ENCODE measurements at places on chromosomes 7 and 10. TPM values are rescaled to one million over a fixed set of nuclear protein-coding genes. Genes with fewer than 3 reads are reported as not detected.

Gene MICALL2
- total RNA-seq, result 28.0 TPM

Gene MAP3K8
- 1.7 TPM for total RNA-seq

- no peaks in the 10 kb centered on the region for H3K27me3 ChIP-seq
- H3K36me3 ChIP-seq, result no peaks in the 10 kb centered on the region
- H3K4me1 ChIP-seq, result peaks cover 3% of the 10 kb centered on the region
Observed at GRCh38 chr10:36779238-36779846, 346.1 kb upstream of the ANKRD30A start.

- DNase-seq, result no peak
- H3K27me3 ChIP-seq, result peaks cover 30% of the 10 kb centered on the region
- peaks cover 10% of the 10 kb centered on the region for H3K36me3 ChIP-seq
- H3K4me3 ChIP-seq, result peak overlapping the region; percentile 94
- peaks cover 61% of the 10 kb centered on the region for H3K4me1 ChIP-seq
- peak overlapping the region; percentile 86 for H3K27ac ChIP-seq
Observed at GRCh38 chr10:44960482-44961229, 1.1 kb downstream of the RASSF4 start.

DNA sequence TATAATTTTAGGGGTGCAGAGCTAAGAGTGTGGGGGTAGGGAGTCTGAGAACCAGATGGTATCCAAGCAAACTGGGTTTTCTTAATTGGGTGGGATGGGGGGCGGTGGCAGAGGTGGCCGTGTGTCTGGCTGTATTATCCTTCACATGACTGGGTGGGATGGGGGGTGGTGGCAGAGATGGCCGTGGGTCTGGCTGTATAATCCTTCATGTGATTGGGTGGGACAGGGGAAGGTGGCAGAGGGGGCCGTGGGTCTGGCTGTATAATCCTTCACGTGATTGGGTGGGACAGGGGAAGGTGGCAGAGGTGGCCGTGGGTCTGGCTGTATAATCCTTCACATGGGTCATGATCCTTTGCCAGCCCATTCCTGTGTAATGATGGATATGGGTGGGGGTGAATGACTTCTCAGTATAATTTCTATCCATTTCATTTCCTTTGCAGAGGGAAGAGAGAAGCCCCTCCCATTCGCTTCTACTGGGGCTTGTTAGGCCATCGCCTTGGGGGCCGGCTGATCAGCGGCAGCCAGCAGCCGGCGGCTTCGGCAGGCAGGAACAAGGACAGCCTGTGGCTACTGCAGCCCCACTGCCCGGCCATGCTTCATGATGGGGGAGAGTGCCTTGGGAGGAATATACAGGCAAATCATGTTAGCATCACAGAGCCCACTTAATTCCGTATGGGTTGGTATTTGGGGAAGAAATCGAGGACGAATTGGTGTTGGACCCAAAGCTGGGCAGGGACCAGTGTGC, 179.6 kb upstream of the MKI67 start:
- H3K27me3 ChIP-seq, result no peaks in the 10 kb centered on the region
- no peak overlapping the region for H3K4me3 ChIP-seq
- H3K27ac ChIP-seq, result no peak overlapping the region
- peaks cover 12% of the 10 kb centered on the region for H3K36me3 ChIP-seq
- peaks cover 2% of the 10 kb centered on the region for H3K4me1 ChIP-seq
